ENCODE measurements at places on chromosomes 5 and 9. TPM values are rescaled to one million over a fixed set of nuclear protein-coding genes. Genes with fewer than 3 reads are reported as not detected.

The ANKRD20A1 gene
- total RNA-seq: 7.7 TPM

The TTC39B gene
- 40.0 TPM for total RNA-seq

The SPINK7 gene
- total RNA-seq: 86.5 TPM

The SLC22A4 gene
- 1.3 TPM for total RNA-seq

The SPATA31D4 gene
- not detected for total RNA-seq

The FAM221B gene
- not detected for total RNA-seq

The RASEF gene
- 5.6 TPM for total RNA-seq

The LRRTM2 gene
- total RNA-seq: 0.08 TPM

- no peak for DNase-seq
Measured at GRCh38 chr5:96816411-96816939, 8.7 kb upstream of the ERAP1 start.

GRCh38 chr5:126723643-126724042 lies 53.3 kb upstream of the LMNB1 start:
- DNase-seq: no peak

DNA sequence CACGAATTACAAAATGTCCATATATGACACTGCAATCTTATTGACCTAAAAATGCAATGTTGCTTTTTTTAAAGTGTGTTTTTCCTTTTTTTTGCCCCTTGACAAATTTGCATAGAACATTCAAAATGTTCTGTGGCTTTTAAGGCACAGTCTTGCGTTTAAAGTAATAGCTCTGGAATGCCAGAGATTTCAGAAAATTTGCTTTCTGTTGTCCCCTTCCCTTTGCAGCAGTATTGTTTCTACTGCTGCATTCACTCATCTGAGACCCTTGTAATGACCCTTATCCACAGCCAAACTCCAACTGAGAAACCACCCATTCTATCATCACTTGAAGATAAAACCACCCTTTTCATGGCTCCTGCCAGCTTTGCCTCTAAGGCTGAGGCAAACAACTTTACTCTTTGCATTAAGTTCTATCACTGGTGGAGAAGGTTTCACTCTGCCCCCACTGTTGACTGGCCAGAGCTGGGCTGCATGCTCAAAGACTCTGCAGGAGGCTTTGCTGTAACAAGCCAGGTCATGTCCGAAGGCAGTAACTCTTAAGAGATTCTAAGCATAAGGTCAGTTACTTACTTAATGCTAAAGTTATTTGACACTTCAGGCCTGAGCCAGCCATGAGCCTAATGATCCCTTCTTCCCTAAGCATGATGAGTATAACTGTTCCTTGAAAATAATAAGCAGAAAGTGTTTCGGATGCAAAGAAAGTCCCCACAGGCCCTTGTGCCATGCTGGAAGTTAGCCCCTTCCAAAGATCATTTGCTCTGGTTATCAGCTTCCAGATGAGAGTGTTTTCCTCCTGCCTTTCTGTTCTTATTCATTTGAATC lies 101.9 kb downstream of the CD180 start:
- DNase-seq: no peak

DNA sequence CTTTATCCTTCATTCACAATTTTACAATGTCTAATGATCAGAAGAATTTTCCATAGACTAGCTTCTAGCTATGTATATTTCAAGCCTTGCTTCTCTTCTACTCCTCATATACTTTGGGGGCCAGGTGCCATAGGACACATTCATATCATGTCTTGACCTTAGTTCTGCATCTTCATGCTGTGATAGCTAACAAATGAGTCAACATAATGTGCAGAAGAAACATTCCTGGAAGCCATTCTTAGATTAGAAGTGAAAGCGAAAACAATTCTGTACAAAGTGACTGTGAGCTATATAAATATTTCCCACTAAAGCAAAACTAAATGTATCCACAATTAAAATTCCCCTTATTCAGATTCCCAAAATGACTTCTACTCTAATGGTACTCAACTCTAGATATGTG lies 320.2 kb upstream of the NREP start:
- no peak for DNase-seq

DNA sequence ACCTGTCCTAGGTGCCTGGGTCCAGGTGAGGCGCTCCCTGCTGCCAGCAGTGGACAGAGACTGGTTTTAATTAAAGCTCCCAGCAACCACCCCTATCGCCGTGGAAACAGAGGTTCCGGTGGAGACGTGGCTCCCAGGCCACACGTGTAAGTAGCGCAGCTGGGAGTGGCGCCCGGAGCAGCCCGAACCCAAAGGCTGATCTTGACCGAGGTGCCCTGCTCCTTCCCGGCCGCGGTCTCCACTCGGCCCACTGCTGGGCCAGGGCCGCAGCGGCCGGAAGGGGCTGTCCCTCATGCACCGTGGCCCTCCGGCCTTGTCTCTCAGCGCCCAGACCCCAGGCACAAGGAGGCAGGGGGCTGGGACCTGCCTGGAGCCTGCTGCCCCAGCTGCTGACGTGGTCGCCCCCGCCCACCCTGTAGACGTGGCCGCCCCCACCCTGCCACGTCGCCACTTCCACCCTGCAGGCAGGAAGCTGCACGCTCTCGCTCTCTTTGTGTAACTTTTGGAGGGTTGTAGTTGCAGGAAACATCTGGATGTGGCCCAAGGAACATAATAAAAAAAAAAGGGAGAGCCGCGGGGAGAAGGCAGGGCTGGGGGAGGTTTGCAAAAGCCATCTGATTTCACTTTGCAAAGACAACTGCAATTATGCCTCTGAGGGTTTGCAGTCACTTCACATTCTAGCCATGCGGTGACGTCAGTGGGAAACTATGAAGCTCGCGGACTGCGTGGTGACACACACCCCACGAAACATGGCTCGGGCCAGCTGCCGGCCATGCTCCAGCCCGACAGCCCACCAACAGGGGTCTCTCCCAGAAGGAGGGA lies 129.9 kb downstream of the RXRA start:
- DNase-seq: peak; percentile 95

DNA sequence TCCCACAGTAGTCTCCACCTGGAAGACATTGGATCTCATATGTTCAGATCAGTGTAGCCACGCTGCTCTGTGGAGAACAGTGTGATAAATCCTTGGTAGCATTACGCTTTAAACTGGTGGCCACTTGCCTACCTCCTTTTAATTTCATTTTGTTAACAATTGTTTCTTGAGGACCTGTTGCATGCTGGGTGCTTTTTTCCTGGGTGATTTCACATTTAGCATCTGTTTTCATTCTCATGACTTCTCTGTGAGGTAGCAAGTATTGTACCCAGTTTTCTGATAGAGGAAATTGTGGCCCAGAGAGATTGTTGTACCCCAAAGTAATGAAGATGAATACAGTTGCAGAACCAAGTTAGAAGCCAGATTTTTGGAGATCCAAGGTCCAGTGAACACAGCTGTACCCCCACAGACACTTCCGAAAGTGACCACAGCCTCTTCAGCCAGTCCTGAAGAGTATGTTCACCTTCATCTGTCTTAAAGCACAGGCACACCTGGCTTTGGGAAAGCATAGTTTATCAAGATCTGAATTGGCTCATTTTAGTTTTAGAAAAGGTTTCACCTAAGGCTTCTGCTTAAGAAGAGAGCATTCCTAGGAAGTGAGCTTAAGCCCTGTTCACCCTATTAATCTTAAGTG lies 75.2 kb downstream of the F2RL2 start:
- DNase-seq: no peak

- no peak for DNase-seq
Measured at GRCh38 chr5:110630350-110630749, 96.1 kb downstream of the TMEM232 start.

- DNase-seq: no peak
Measured at GRCh38 chr5:7805379-7805778, 45.6 kb downstream of the CFAP90 start.

GRCh38 chr9:101705135-101705661 lies 33.2 kb downstream of the GRIN3A start:
- DNase-seq: no peak

DNA sequence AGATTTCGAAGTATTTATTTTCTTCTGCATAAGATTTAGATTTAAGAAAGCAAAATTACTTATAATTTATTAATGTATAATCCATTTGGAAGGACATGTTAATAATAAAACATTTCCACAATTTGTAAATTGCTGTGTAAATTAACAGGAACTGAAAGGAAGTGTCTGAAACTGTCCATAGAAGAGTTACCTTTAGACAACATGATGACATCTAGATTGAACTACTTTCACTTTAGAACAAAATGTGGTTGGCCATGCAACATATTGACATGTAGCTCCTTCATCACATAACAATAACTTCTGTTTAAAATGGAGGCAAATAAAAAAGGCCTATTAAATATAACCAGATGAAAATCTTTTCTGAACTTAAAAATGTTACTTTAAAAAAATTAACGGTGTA lies 1849.5 kb upstream of the ACO1 start:
- DNase-seq: no peak

GRCh38 chr5:155368490-155368889 lies 354.9 kb downstream of the KIF4B start:
- DNase-seq: no peak

DNA sequence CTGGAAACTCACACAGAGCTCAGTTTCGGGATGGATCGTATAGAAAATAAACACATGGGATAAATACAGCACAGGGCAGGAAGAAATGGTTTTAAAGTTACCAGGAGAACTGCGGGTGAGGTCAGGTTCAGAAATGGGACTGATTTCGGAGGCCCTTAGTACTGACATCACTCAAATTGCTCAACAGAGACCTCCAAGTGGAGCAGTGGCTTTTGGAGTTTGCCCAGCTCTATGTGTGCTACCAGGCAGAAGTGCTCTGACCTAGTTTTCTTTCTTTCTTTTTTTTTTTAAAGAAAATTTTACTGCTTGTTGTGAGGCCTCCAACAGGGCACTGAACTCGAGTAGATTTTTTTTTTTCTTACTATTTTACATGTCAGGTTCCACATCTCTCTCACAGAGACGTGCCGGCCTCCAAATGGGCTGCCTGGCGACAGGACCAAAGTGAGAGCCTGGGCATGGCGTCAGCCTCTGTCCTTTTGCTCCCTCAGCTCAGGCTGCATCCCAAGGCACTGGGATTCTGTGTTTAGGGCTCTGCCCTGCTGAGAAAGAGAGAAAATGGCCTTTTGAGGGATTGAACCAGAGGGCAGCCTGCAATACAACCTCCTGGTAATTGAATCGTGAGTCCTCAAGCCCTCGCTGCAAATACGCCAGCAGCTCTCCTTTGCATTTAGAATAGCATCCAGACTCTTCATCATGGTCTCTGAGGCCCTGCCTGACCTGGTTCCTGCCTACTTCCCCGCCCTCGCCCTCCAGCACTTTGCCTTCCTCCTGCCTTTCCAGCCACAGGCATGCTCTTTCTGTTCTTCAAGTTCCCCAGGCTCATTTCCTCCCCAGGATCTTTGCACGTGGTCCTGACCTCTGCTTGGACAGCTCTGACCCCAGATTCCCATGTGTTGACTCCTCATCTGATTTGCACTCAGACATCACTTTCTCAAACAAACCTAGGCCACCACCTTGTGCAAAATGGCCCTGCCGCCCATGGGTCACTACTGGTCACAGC lies 173.5 kb downstream of the FGF1 start:
- no peak for DNase-seq

- no peak for DNase-seq
Measured at GRCh38 chr9:126721564-126721981, 83.3 kb upstream of the ZBTB43 start.

Measured in suprapubic skin (tissue), 4 donors.